Natural killer cell (primary cell): ENCODE measurements at places on chromosomes 13 and 19. TPM values are rescaled to one million over a fixed set of nuclear protein-coding genes. Genes with fewer than 3 reads are reported as not detected.
A peak's percentile ranks its signal among the peaks of the same experiment; 100 is the strongest.

PIN1 gene
- 82.6 TPM for total RNA-seq

- no peak for DNase-seq
These were observed 474.9 kb upstream of the MIR17HG start for GRCh38 chr13:90872491-90873025.

GRCh38 chr19:45638930-45639729 lies at the start of gene EML2:
TSS of gene EML2 (minus strand) at chr19:45639397. CDS start at chr19:45639376, 21 bp downstream.
- DNase-seq: peak; percentile 50

GRCh38 chr13:51488212-51488611 lies 35.4 kb upstream of the INTS6 start:
- no peak for DNase-seq

ZNF730 gene
- total RNA-seq: not detected

DKKL1 gene
- total RNA-seq: not detected

DNA sequence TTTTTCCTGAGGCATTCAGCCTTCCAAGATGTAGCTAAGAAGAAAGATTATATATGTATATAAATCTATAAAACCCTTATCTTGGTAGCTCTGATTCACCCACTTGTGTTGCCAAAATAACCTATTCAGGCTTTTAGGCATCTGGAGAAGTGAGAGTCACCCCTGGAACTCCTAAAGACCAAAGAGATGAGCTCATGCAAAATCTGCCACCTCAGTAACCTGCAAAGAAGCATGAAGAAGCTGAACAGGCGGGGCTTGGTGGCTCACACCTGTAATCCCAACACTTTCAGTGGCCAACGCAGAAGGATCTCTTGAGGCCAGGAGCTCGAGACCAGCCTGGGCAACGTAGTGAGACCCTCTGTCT lies 393.7 kb downstream of the FOXO1 start:
- DNase-seq: no peak
